ENCODE measurements at places on chromosomes 2 and 18. TPM values are rescaled to one million over a fixed set of nuclear protein-coding genes. Genes with fewer than 3 reads are reported as not detected.

Gene PJVK
- total RNA-seq: 1.5 TPM

GRCh38 chr2:127342101-127342500, 45.7 kb downstream of the MAP3K2 start:
- peaks cover 4% of the 10 kb centered on the region for H3K36me3 ChIP-seq
- H3K27me3 ChIP-seq: no peaks in the 10 kb centered on the region

DNA sequence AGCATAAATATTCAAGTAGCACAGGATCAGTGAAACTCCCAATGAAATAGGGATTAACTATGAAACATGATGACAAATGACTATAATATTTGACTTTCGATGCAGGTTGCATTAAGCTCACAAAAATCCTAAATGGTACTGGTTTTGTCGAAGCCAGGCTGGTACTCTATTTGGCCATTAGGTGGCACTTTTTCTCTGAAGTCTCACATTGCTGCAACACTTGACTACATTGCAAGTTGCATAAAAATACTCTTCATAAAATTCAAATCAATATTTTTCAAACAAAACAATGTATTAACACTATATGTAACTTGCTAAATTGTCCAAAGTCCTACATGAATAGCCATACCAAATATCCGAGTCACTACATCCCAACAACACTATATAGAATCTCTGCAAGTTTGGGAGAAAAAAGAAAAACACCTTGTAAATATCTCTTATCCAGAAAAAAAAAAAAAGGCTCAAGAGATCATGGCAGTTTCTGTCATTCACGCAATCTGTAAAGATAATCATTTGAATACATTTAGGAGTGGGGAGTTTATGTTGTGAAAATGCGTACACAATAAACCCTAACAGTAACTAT, 9.5 kb downstream of the RTTN start:
- H3K4me3 ChIP-seq: peak overlapping the region; percentile 66
- H3K27ac ChIP-seq: peak overlapping the region; percentile 68
- H3K36me3 ChIP-seq: peaks cover 23% of the 10 kb centered on the region

DNA sequence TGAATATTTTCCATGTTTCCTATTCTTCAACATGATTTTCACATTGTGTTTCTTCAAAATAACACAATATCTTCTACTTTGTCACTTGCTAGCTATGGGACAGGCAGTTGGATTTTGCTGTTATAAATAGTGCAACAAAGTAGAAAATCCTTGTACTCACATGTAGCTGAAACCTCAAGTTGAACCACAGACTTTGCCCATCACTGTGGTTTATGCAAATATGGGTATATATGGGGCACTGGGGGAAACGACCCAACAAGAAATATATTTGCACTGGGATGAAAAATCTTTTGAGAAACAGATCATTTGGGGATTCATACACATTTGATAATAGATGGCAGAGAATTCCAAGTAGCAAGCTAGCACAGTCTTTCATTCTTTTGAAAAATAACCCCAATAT, 486.3 kb upstream of the MAP2 start:
- no peak overlapping the region for H3K4me3 ChIP-seq
- no peaks in the 10 kb centered on the region for H3K36me3 ChIP-seq
- no peaks in the 10 kb centered on the region for H3K27me3 ChIP-seq
- H3K4me1 ChIP-seq: no peaks in the 10 kb centered on the region
- DNase-seq: no peak

Gene NMS
- not detected for total RNA-seq

Gene TMEM169
- 0.56 TPM for total RNA-seq

Gene KCNJ3
- total RNA-seq: not detected

DNA sequence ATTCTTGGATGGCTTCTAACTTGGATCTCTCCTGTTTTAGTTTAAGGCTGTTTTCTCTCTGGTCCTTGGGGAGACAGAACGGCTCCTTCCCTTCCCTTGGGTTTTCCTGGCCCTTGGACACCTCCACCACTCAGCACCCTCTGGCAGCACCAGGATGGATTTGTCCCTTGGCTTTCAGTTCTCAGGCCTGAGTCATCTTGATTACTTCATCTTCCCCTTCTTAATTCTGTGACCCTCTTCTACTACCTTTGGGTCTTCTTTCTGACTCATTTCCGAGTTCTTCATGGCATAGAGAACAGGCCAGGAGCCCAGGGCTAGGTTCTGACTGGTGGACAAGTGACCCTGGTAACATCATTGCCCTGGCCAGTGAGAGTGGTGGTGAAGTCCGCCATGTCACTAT, 14.9 kb downstream of the IGFBP2 start:
- H3K27ac ChIP-seq: no peak overlapping the region
- H3K4me1 ChIP-seq: no peaks in the 10 kb centered on the region
- no peak overlapping the region for H3K4me3 ChIP-seq

- H3K27me3 ChIP-seq: peaks cover 5% of the 10 kb centered on the region
- no peak for DNase-seq
- H3K27ac ChIP-seq: no peak overlapping the region
These were observed 165.6 kb downstream of the TMEFF2 start for GRCh38 chr2:192029089-192029488.

All from natural killer cell treated with Interleukin-12 subunit alpha and Interleukin-12 subunit beta and Interleukin-15 and Interleukin-18, amount 100 ng/mL, for 72 hours (primary cell).